Hepatocyte (in vitro differentiated cells): ENCODE measurements at places on chromosomes 2 and 18. TPM values are rescaled to one million over a fixed set of nuclear protein-coding genes. Genes with fewer than 3 reads are reported as not detected.

GRCh38 chr2:232538671-232539070, 821 bp upstream of the CHRNG start:
- H3K4me3 ChIP-seq: no peak overlapping the region
- H3K27me3 ChIP-seq: no peaks in the 10 kb centered on the region
- DNase-seq: no peak

- peak; percentile 50 for DNase-seq
Measured at GRCh38 chr18:56702946-56703345, 51.8 kb downstream of the WDR7 start.

DNA sequence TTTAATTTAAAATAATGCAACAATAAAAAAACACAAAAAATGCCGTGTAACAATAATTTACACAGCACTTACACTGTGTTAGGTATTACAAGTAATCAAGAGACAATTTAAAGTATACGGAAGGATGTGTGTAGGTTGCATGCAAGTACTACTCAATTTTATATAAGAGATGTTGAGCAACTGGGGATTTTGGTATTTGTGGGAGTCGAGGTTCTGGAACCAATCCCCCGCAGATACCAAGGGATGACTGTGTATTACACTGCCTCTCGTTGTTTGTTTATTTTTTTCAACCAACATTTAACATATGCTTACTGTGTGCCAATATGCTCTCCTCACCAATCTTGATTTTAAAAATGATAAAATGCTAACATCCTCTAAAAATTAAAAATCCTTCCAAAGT, 24.8 kb downstream of the MAP3K2 start:
- H3K4me1 ChIP-seq: no peaks in the 10 kb centered on the region
- H3K27ac ChIP-seq: no peak overlapping the region
- H3K36me3 ChIP-seq: no peaks in the 10 kb centered on the region
- H3K4me3 ChIP-seq: no peak overlapping the region
- no peaks in the 10 kb centered on the region for H3K27me3 ChIP-seq

DNA sequence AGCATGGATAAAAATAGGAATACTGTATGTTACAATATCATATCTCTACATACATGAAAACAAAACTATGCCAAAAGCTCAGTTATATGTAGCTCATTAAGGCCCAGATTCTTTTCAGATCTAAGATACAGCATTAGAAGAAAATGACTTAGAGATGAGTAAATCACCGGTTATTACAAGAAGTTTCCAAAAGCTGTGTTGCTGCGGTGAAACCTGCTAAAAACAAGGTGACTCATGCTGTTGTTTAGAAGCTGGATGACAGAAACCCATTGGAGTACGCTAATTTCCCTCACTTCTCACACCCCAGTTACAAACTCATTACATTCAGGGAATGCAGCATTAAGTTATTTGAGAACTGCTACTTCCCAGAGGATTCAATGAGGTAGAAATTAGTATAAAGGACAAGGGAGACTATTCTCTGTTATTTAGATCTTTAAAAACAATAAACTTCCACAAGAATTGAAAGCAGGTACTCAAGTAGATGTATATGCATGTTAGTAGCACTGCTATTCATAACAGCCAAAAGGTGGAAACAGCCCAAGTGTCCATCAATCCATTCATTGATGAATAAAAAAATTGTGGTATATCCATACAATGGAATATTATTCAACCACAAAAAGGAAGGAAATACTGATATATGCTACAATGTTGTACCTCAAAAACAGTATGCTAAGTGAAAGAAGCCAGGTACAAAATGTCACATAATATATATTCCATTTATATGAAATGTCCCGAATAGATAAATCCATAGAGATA, 32.6 kb downstream of the RBKS start:
- H3K4me3 ChIP-seq: no peak overlapping the region
- H3K4me1 ChIP-seq: peaks cover 4% of the 10 kb centered on the region
- no peaks in the 10 kb centered on the region for H3K27me3 ChIP-seq
- no peak for DNase-seq
- H3K27ac ChIP-seq: no peak overlapping the region
- no peaks in the 10 kb centered on the region for H3K36me3 ChIP-seq

DNA sequence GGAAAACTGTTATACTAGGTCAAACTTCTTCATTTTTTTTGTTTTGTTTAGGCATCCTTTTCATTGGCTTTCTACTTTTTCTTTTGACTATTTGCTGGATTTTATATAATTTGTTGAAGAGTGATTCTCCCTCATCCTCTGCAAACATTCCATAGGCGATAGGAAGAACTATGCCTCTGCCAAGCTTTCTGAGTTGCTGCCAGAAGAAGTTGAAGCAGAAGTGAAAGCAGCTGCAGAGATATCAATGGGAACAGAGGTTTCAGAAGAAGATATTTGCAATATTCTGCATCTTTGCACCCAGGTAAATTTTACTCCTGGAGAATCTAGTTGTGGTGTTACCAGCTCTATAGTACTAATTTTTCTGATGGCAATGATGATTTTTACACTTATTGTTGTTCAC, 25.4 kb downstream of the NOP58 start:
- H3K36me3 ChIP-seq: peaks cover 6% of the 10 kb centered on the region
- H3K27me3 ChIP-seq: no peaks in the 10 kb centered on the region
- no peak overlapping the region for H3K27ac ChIP-seq
- no peaks in the 10 kb centered on the region for H3K4me1 ChIP-seq
- no peak for DNase-seq

DNA sequence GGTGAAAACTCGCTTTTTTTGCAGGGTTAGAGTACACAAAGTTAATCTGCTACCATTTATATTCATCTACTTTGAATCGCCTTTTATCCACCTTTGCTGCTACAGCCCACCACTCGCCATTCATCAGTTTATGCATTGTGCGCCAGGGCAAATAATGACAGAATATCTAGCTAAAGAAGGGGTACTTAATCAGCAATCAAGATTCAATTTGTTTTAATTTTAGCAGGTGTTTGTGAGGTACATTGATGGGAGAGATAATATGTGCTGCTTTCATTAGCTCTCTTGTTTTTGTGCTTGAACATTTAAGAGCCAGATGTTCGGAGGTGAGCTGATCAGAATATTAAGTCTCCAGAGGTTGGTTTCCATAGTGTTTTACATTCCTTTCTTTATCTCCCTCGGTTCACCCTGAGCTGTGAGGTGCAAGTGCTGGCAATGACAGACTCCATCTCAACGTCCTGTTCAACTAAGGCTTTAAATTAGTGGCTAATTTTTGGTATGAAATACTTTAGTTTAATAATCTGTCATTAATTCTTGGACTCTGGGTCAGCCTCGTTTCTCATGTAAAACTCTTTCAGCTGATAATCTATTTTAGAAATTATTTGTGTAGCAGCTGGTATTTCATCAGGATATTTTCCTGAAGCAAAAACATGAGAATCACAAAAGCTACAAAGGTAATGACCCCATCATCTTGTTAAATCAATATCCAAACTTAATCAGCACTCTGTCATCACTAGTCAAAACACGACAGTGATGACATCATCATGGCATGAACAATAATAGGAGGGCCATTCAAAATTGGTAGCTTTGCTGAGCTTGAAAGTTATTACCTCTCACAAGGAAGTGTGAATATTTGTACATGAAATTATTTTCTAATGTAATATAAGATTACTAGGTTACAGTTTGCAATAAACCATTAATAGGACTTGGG, 479.9 kb upstream of the FANCL start:
- H3K4me3 ChIP-seq: no peak overlapping the region
- H3K27me3 ChIP-seq: no peaks in the 10 kb centered on the region
- H3K4me1 ChIP-seq: no peaks in the 10 kb centered on the region
- H3K36me3 ChIP-seq: no peaks in the 10 kb centered on the region
- no peak overlapping the region for H3K27ac ChIP-seq

DNA sequence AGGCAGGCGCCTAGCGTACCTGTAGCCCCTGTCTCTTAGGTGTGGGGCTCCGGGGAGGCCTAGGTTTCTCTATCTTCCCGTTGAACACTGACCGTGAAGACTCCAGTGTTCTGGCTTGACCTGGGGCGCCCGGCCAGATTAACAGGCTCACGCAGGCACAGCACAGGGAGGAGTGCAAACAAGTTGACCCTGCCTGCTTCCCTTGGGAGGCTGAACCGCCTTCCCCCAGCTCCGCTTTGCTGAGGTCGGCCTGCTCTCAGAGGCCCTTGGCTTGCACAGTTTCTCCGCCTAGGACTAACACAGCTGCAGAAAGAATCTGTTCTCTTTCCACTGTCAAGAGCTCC, 567 bp downstream of the PCYOX1 start:
- DNase-seq: peak; percentile 68
- peak overlapping the region; percentile 87 for H3K4me3 ChIP-seq
- H3K27me3 ChIP-seq: no peaks in the 10 kb centered on the region

DNA sequence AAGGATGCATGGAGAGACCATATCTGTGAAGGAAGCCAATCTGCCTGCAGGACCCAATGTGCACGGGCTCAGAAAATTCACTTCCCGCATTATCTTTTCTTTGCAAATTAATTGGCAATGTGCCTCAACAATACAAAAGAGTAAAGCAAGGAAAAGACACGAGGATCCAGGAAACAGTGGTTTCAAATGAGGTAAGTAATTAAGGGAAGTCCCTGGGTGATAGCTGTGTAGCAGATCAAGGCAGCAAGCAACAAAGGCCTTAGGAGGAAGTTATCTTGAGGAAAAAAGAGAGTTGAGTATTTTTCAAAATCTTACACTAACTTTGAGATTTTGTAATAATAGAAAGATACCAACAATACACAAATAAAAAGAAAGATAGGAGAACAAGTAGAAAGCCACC, 44.3 kb upstream of the TGIF1 start:
- no peaks in the 10 kb centered on the region for H3K27me3 ChIP-seq
- H3K36me3 ChIP-seq: no peaks in the 10 kb centered on the region
- peaks cover 4% of the 10 kb centered on the region for H3K4me1 ChIP-seq
- no peak overlapping the region for H3K27ac ChIP-seq
- H3K4me3 ChIP-seq: no peak overlapping the region
- DNase-seq: no peak

DNA sequence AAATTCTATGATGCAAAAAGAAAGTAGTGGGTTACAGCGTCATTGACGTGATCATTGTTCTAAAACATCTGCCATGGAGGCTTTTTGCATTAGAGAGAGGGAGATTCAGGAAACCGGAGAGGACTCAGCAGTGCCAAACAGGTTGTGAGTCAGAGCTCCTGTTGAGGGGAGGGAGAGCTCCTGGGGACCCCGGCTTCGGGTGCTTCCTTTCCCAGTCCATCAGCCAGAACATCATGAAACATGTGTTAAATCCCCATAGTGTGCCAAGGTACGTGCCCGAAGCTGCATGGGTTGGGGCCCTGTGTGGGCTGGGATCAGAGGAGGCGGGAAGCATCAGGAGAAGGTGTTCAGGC, 791 bp upstream of the CYRIA start:
- peaks cover 29% of the 10 kb centered on the region for H3K27me3 ChIP-seq
- H3K36me3 ChIP-seq: no peaks in the 10 kb centered on the region
- H3K27ac ChIP-seq: no peak overlapping the region
- H3K4me1 ChIP-seq: peaks cover 14% of the 10 kb centered on the region
- H3K4me3 ChIP-seq: no peak overlapping the region
- DNase-seq: peak; percentile 16

GRCh38 chr2:86825693-86826381, 35.1 kb upstream of the CD8A start:
- H3K4me1 ChIP-seq: no peaks in the 10 kb centered on the region
- no peaks in the 10 kb centered on the region for H3K36me3 ChIP-seq
- H3K4me3 ChIP-seq: no peak overlapping the region

Gene UGT1A4
- not detected in 2 replicates for total RNA-seq

Gene AFF3
- 5.2 and 7.3 TPM in 2 replicates for total RNA-seq

Gene PRKAG3
- total RNA-seq: not detected in 2 replicates

Gene EVX2
- total RNA-seq: 3.5 and 3.7 TPM in 2 replicates

Gene MC4R
- total RNA-seq: not detected in 2 replicates

Gene CHRND
- total RNA-seq: not detected in 2 replicates

Gene CTDP1
- 13.8 and 20.4 TPM in 2 replicates for total RNA-seq
